HS-27A (cell line): ENCODE measurements at places on chromosomes 7 and 10.

- no peak for DNase-seq
These were observed 1.9 kb downstream of the SEMA4G start for GRCh38 chr10:100970914-100971811.

DNA sequence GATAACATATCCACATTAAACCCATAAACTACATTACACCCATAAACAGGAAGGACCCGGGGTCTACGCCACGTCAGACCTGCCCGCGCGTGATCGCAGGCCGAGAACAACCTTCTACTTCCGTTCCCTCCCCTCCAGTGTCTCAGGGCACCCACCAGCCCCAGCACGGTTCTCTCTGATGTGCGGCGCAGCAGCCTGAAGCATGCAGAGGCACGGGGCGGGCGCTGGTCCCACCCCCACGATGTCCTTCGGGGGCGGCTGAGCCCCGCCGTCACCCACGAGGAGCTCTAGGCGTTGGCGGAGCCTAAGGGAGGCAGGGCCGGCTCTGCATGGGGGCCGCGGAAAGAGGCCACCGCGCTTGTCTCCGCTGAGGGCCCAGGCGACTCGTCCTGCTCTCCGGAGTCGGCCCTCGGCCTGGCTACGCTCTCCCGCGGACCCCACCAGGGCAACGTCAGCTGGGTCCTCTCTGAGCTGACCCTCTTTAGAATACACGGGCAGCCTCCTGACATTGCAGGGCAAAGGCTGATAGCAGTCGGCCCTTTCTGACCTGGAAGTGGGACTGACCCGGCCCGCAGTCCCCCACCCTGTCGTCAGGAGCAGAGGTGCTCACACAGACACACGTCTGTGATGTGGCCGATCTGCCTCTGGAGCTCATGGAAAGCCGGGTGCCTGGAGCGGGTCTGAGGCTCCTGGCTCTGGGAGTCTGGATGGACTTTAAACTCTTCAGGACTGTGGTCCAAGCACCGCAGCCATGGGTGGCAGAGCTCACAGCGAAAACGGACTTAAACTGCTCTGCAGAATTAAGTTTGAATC is 65.6 kb upstream of the ADGRA1 start:
- DNase-seq: no peak

DNA sequence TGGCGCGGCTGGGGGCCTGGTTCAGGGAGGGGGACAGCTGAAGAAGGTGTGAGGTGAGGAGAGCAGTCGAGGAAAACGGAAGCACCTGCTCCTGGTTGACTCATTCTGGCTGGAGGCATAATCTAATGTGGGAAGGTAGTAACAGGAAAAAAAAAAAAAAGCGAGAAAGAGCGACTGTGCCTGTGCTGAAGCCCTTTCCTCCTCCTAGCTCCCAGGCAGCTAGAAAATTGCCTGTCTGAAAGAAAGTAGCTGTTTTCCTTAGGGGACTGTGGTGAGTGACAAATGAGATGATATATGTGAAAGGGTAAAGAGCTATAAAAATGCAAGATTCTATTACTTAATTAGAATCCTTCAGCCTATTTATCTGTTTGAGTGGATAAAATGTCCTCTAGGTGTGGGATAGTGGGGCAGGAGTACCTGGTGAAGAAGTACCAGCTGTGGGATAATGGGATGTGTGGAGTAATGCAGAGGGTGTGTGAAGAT is 4.9 kb upstream of the MEST start:
- DNase-seq: no peak

GRCh38 chr7:155874010-155874409 is 61.7 kb upstream of the SHH start:
- no peak for DNase-seq

DNA sequence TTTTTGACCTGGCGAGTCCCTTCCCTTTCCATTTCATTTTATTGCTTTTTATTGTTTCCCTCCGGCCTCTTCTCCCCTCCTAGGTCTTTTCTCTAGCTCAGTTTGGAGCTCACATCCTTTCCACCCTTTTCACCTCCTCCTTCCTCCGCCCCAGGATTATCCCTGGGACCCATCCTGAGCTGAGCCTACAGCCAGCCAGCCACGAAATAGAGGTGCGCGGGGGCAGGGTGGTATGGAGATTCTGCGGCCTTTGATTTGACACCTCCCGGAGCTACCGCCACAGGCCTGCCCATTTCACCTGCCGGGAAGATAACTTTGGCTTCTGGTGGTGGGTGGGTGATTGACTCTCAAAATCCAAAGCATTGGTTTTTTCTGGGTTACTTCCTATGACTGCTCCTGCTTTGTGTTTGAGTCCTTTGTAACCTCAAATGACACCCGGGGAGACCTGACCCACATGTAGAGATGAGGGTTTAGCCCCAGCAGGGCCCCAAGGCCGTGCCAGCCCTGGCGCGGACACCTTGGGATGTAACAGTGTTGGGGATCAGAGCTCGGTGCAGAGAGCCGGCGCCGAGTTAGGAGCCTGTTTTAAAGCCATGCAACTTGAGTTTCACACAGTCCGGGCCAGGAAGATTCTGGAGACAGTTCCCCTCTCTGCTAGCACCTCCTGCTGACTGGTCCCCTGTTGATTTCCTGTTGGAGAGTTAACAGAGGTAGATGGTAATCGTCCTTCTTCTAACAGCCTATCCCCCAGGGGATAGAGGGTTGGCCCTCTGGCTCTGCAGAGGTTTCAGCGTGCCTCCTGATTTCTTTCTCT is 1.5 kb downstream of the DUSP5 start:
- no peak for DNase-seq
